ENCODE measurements at places on chromosomes 4 and X.
A peak's percentile ranks its signal among the peaks of the same experiment; 100 is the strongest.

DNA sequence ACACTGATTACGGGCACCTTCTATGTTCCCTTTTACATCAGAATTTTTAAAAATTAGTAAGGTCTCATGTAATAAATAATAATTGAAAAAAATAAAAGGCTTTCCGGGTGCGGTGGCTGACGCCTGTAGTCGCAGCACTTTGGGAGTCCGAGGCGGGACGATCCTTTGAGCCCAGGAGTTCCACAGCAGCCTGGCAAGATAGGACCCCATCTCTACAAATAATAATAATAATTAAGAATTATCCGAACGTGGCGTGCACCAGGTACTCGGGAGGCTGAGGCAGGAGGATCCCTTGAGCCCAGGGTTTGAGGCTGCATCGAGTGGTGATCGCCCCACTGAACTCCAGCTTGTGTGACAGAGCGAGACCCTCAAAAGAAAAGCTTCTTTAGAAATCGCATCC, 771 bp upstream of the LAMTOR3 start:
- DNase-seq, result no peak

DNA sequence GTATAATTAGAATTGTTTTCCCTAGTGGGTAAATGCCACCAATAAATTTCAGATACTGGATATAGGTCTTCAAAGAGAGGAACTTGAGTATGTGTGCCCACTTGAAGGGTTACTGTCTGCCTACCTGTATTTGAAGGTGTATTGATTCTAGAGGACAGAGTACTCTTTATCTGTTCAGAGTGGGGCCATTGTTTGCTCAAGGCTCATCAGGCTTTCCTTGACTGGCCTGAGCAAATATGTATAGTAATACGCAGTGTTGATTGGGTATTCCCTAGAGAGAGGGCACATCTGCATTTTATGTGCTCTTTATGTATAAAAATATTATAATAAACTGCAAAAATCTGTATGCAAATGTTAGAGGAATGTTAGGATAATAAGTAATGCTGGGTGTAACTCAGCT, 23.7 kb downstream of the RP2 start:
- no peak for DNase-seq

- peak; percentile 21 for DNase-seq
Measured at GRCh38 chr4:102345795-102346100, 466 bp upstream of the SLC39A8 start.

DNA sequence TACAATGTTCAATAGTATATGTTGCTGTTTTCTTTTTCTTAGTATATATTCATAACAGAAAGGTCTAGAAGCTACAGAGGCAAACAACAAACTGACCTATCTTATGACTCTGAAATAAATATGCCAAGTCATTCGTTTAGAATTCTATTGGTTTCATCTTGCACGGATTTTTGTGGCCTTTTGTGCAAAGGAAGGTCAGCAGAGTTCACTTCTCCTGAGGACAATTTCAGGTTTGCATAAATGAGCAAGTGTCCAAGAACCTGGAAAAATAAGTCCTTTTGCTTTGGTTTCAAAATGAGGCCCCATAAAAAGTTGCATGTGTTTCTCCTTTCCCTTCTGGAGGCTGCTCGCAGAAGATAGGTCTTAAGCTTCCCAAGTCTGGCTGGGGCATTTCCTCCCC, 156.9 kb downstream of the APBB2 start:
- no peak for DNase-seq

GRCh38 chr4:87327136-87327535, 4.5 kb upstream of the HSD17B13 start:
- no peak for DNase-seq

DNA sequence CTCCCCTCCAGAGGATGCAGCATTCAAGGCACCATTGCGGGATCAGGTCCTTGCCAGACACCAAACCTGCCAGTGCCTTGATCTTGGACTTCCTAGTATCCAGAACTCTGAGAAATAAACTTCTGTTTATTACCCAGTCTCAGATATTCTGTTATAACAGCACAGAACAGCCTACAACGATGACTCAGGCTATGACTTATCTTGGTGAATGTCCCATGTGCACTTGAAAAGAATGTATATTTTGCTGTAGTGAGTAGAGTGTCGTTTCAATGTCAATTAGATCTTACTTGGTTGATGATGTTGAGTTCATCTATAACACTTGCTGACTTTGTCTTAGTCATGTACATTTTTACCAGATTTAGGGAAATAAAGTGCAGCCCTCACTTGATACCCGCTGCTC, 34.5 kb upstream of the PGRMC1 start:
- DNase-seq, result no peak

DNA sequence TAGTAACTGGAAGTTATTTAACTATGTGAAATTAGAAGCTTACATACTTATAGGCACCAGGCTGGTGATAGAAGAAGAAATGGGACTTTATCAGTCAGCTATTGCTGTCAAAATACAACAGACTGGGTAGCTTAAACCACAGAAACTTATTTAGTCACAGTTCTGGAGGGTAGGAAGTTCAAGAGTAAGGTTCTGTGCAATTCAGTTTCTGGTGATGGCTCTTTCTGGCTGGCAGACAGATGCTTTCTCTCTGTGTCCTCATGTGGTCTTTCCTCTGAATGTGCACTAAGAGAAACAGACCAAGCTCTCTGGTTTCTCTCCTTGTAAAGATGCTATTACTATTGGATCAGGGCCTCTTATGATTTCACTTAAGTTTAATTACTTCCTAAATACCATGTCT, 92.1 kb upstream of the ANKRD50 start:
- DNase-seq, result no peak

DNA sequence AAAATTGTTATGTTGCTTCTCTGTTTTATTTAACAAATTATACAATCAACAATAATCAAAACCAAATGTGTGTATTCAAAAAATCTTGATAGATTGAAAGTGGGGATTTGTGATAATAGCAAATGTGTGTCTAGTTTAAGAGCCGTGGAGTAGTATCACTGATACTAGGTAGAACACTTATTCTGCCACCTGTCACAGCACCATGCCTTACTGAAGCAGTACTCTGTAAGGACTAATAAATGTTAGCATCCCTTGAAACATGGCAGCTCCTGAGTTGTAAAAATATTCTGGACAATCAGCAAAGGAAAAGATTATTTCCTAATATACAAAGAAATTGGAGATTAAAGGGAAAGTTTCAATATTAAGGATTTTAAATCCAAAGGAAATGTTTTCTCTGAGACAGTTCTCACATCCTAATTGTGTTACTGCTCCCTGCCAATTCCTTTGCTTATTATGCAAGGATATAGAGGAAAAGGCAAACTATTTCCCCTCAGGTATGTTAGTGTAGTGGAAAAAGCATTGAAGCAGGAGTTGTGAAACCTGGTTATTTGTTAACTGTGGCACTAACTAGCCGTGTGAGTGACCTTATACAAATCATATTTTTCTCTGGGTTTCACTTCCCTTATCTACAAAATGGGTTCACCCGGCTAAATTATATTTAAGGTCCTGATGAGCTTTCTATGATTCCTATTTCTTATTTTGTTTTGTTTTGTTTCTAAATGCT, 303.1 kb downstream of the ARHGAP24 start:
- peak; percentile 15 for DNase-seq

DNA sequence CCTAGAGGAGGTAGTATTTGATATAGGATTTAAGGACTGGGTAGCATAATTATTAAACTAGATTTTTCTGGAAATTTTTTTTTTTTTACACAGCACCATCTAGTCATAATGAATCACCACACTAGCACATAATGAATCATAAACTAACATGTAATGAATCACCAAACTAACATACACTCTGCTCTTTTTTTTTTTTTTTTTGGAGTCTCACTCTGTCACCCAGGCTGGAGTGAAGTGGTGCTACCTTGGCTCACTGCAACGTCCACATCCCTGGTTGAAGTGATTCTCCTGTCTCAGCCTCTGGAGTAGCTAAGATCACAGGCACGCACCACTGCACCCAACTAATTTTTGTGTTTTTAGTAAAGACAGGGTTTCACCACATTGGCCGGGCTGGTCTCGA, 92.5 kb downstream of the FAM13A start:
- DNase-seq, result no peak

DNA sequence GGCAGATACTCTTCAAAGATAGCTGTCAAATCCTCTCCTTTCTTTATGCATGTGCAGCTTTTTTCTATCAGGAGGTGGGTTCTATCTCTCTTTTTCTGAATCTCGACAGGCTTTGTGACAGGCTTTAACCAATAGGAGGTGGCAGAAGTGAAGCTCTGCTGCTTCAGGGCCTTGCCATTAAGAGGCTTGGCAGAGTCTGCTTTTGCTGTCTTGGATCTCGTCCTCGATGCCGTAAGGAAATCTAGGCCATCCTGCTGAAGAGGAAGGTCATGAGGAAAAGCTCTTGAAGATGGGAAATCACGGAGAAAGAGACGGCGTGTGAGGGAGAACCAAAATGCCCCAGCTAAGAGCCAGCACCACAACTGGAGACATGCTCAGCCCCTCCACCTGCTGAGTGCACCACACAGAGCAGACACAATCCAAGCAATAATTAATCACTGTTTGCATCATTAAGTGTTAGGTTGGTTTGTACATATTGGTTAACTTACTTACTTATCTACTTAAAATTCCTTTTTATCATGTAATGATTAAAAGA, 92.2 kb downstream of the DDIT4L start:
- DNase-seq, result no peak

DNA sequence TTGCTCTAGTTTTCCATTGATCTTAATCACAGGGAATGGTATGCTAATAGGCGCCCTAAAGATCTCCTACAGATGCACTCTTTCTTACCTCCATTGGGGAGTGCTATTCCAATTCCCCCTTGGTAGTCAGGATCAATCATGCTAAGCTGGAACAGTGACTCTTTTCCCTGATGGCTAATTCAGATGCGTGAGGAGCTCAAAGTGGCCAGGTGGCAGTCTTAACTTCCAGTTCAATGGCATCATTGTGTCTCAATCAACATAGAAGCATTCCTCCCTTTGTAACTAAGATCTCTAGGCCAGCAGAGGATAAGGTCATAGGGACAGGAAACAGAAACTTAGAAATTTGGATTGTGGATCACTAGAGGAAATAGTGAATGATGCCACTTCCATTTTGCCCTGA, 216.8 kb downstream of the GRID2 start:
- DNase-seq, result no peak

Data from GM13976 (cell line).